ENCODE measurements at places on chromosomes 12 and 14.

GRCh38 chr14:73746520-73747378 is 32.6 kb upstream of the PNMA1 start:
- DNase-seq: peak; percentile 30

DNA sequence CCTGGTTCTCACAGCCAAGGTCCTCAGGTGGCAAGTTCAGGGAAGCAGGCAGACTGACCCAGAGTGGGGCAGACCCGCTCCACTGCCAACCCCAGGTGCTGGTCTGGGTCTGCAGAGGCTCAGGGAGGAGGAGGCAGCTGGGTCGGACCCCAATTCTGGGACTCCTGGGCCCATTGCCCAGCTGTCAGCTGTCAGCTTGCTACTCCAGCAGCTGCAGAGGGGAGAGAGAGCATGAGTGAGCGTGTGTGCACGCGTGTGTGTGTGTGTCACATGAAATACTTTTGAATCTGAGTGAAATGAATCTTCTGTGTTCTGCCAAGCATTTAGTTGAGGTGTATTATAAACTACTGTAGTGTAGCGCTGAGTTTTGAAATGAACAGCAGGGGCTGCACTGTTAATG is 30.8 kb downstream of the XRCC3 start:
- no peak for DNase-seq

GRCh38 chr14:58797010-58797429 is 159.3 kb downstream of the DACT1 start:
- no peak for DNase-seq

DNA sequence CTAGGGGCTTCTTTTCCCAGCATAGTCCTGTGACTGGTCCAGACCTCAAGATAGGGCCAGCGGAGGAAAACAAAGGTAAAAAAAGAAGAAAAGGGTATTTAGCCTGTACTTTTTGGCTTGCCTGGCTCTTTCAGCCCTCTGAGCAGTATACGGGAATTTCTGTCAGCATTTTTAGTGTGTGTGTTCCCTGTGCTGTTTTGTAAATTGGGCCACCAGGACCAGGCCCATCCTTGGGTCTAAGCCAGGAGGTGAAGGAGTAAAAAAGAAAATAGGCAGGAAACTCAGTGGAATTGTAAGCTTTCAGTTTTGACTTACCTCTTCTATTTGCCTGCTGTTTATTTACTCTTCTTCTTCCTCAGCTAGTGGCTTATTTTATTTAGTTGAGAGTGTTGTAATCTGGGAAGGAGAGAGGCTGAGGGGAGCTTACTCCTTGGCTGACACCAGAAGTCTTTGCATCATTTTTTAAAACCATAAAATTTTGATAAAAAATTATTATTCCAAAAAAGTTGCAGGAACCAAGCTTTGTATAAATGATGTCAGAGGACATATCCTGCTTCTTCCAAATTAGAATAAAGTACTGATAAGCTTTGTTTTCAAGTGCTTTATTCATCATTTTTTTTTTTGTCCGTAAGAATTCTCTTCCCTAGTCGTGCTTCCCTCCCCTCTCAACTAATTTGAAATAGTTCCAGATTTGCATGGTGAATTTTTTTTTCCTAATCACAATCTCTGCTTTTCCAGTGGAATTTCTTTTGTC is 63.7 kb downstream of the DIP2B start:
- peak; percentile 69 for DNase-seq

DNA sequence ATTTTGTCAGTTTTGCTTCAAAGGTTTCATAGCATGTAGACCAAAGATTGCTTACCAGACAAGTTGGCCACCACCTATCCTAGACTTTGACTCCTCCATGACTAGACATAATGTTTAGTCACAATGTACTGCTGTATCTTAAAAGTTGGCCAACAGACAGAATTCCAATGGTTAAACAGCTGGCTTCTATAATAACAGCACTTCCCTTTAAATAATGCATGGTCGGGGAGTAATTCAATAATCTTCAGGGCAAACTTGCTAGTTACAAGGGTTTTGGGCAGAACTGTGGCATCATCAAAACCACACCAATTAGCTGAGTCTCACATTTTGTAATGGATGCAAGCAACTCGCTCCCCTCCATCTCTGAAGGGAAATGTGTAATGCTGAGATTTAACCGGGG is 56.9 kb downstream of the IGF1 start:
- peak; percentile 50 for DNase-seq

DNA sequence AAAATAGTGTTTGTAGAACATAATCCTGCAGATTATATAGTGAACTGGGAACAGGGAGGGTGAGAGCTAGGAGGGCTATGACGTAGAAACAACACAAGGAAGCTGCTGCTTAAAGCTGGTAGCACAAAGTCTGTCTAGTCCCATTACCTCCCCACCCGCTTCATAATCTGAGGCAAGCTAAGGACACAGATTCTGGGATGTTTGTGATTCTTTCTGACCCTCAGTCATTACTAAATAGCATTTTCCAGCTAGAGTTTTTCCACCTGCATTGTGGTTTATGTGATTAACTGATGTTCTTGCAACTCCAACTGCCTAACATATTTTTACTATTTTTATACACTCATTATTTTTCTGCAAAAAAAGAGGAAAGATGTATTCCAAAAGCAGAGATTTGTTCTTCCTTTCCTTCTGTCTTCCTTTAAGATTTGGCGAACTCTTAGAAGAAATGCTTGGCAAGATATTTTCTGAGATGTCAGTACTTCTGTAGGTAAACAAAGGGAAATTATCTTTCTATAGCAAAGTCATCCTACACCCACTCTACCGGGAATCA is 293.2 kb upstream of the FAR2 start:
- peak; percentile 19 for DNase-seq

DNA sequence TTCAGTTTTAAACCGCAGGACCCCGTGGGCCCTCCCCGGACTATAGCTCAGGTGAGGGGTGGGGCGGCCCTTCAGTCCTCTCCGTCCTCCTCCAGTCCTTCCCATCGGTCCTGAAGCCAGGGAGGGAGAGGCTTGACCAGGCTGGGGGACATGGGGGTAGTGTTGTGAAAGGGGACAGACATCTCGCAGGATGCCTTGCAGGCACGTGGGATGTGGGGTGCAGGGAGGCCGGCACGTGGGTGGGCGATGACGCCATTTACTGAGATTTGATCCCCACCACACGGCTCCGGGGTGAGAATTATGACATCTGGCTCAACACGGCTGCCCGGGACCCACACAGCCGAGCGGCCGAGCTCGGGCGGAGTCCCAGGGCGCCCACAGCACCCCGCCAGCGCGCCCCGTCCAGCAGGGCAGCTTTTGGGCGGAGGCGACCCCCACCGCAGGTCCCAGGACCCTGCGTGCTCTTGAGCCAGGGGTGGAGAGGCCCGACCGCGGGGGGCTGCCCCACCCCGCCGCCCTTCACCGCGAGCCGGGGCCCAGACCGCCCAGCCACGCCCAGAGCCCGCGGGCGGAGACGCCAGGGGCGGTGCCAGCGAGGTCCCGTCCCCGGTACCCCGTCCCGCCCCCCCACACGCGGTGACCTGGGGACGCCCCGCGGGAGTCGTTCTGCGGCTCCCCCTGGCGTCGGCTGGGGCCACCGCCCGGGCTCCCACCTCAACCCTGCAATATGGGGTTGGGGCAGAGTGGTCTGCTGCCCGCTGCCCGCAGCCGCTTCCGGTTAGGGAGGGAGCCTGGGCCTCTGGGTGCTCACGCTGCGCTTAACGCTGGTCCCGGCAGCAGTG is 3.3 kb upstream of the EXOC3L4 start:
- DNase-seq: peak; percentile 71

- peak; percentile 92 for DNase-seq
These were observed 132.4 kb upstream of the PZP start for GRCh38 chr12:9340422-9341259.

DNA sequence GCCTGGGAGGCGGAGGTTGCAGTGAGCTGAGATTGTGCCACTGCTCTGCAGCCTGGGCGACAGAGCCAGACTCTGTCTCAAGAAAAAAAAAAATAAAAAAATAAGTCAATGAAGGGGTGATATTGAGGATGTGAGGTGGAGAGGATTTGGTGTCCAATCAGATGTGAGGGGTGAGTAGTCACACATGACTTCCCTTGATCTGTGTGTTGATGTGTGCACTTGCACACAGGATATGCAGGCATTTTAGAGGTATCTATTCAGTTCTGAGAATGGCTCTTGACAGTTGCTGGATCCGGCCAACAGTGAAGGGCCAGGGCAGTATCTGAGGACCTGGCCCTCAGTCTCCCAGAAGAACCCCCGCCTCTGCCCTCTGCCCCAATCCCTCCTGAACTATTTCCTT is 7.8 kb upstream of the SP7 start:
- no peak for DNase-seq

DNA sequence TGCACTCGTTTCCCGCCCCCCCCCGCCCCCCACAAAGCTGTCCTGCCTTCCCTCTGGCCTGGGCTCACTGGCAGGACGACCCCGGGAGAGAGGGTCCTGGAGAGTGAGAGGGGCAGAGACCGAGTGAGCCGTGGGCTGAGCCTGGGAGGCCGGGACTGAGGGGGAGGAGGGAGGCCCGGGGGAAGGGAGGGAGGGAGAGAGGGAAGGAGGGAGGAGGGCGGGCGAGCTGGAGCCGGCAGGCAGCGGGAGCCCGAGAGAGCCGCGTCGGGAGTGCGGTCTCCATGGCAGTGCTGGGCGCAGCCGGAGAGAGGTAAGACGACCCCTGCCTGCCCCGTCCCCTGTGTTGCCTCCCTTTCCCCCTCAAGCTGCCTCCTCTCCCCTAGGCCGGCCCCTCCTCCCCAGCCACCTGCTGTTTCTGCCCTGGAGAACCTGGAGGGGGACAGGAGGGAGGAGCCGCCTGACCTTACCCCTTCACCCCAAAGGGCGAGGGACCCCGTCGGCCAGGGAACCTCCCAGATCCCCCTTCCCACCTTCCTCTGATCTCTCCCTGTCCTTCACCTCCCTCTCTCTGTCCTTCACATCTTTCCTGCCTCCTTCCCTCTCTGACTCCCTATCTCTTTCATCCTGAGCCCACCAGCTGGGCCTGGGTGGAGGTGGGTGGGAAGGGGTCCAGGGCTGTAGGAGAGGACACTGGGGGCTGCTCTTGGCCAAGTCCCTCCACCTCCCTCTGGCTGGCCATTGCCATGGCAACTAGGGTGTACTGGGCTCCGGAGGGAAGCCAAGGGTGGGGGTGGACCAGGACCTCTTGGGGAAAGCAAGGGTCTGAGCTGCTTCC is at the start of gene GPR162:
TSS of gene GPR162 (plus strand) at position 231 of the 835 bp plus-strand sequence. CDS start 2,078 bp downstream, outside the sequence.
- peak; percentile 65 for DNase-seq

GRCh38 chr14:65703996-65704395 is 291.5 kb downstream of the FUT8 start:
- peak; percentile 25 for DNase-seq

GRCh38 chr12:106919910-106920544 is 35.7 kb upstream of the TMEM263 start:
- DNase-seq: peak; percentile 66

Data from fibroblast of villous mesenchyme (primary cell).